Activated T-helper 2 cell treated with anti-CD3 and anti-CD28 coated beads, Interferon-gamma antibody, Interleukin-2, Interleukin-4, amounts not matched to agents 10 μg/mL and 5 μg/mL and 100 μg/mL, durations not matched to agents 14 hours and 24 hours and 36 hours (primary cell): ENCODE measurements at places on chromosomes 13 and 19.

- H3K27ac ChIP-seq = no peak overlapping the region
- no peaks in the 10 kb centered on the region for H3K36me3 ChIP-seq
- DNase-seq = peak; percentile 59
- peaks cover 52% of the 10 kb centered on the region for H3K27me3 ChIP-seq
Observed at GRCh38 chr19:53906211-53907192, 2.6 kb upstream of the CACNG7 start.

DNA sequence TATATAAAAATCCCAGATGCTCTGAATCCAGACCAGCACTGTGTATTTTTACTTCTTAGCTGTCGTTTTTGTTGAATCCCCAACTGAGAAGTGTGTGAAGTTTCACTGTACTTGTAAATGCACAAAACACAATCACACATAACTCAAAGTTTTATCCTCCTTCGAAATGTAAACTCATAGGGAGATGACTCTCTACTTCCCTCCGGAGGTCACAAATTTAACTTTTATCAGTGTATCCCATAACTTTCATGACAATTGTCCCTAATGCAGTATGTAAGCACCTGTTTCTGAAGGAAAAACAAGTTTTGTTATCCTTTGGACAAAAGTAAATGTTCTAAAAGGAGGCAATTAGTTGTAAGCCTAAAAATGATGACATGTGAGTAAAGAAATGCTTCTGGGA lies 665.0 kb upstream of the SLITRK6 start:
- no peaks in the 10 kb centered on the region for H3K27me3 ChIP-seq
- no peak overlapping the region for H3K4me3 ChIP-seq

GRCh38 chr19:50377051-50377461 lies 799 bp downstream of the NR1H2 start:
- no peaks in the 10 kb centered on the region for H3K27me3 ChIP-seq
- peaks cover 9% of the 10 kb centered on the region for H3K4me1 ChIP-seq
- H3K27ac ChIP-seq = peak overlapping the region; percentile 44

GRCh38 chr13:59790626-59791025 lies 373.1 kb downstream of the DIAPH3 start:
- no peak for DNase-seq
- no peaks in the 10 kb centered on the region for H3K4me1 ChIP-seq
- H3K36me3 ChIP-seq = no peaks in the 10 kb centered on the region

DNA sequence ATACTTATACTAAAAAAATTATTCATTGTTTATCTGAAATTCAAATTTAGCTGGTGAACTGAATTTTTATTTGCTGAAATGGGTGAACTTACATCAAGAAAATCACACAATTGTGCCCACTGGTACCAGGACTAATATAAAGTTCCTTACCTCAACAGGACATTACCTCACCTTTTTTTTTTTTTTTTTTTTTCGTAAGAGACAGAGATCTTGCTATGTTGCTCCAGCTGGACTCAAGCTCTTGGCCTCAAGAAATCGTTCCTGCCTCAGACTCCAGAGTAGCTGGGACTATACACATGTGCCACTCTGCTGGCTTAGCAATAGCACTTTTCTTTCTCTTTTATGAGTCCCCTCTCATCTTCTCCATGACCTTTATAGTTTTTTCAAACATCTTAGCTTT lies 22.5 kb upstream of the NDFIP2 start:
- H3K27me3 ChIP-seq = no peaks in the 10 kb centered on the region
- H3K36me3 ChIP-seq = peaks cover 30% of the 10 kb centered on the region
- H3K4me1 ChIP-seq = peaks cover 64% of the 10 kb centered on the region
- peak overlapping the region; percentile 82 for H3K27ac ChIP-seq
- no peak for DNase-seq

- DNase-seq = no peak
- H3K4me1 ChIP-seq = peaks cover 33% of the 10 kb centered on the region
- H3K4me3 ChIP-seq = no peak overlapping the region
- peaks cover 17% of the 10 kb centered on the region for H3K36me3 ChIP-seq
- H3K27me3 ChIP-seq = peaks cover 11% of the 10 kb centered on the region
- no peak overlapping the region for H3K27ac ChIP-seq
Observed at GRCh38 chr19:38562096-38562495, 55.7 kb downstream of the MAP4K1 start.

- no peak overlapping the region for H3K27ac ChIP-seq
- H3K4me3 ChIP-seq = no peak overlapping the region
- peaks cover 6% of the 10 kb centered on the region for H3K4me1 ChIP-seq
- DNase-seq = no peak
- peaks cover 9% of the 10 kb centered on the region for H3K27me3 ChIP-seq
- H3K36me3 ChIP-seq = no peaks in the 10 kb centered on the region
Observed at GRCh38 chr13:48731001-48731658, 77.4 kb downstream of the CYSLTR2 start.

- no peak overlapping the region for H3K4me3 ChIP-seq
- H3K4me1 ChIP-seq = peaks cover 4% of the 10 kb centered on the region
- DNase-seq = no peak
- no peak overlapping the region for H3K27ac ChIP-seq
Observed at GRCh38 chr13:39565036-39565949, 37.7 kb downstream of the LHFPL6 start.

- H3K27me3 ChIP-seq = no peaks in the 10 kb centered on the region
- H3K27ac ChIP-seq = no peak overlapping the region
- no peaks in the 10 kb centered on the region for H3K4me1 ChIP-seq
- no peak overlapping the region for H3K4me3 ChIP-seq
- no peaks in the 10 kb centered on the region for H3K36me3 ChIP-seq
Observed at GRCh38 chr19:56360841-56361240, 32.5 kb downstream of the ZNF582 start.

GRCh38 chr19:55712804-55713631 lies 25.2 kb downstream of the NLRP9 start:
- no peak overlapping the region for H3K27ac ChIP-seq
- H3K36me3 ChIP-seq = no peaks in the 10 kb centered on the region
- H3K27me3 ChIP-seq = no peaks in the 10 kb centered on the region
- no peaks in the 10 kb centered on the region for H3K4me1 ChIP-seq
- H3K4me3 ChIP-seq = no peak overlapping the region

DNA sequence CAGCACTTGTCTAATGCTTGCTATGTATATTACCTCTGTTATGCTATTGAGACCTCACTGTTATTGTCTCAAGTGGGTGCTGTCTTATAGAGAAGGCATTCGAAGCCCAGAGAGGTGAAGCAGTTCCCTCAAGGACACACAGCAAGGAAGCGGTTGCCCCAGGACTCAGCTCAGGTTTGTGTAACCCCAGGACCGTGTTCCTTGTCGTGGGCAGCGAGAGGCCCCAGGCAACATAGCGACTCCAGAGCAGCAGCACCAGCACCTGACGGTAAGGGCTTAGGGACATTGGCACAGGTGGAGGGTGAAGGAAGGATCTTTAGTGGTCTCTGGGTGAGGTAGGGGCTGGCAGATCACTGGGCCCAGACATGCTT lies 2.4 kb downstream of the KLK15 start:
- H3K4me1 ChIP-seq = peaks cover 5% of the 10 kb centered on the region
- H3K27me3 ChIP-seq = peaks cover 15% of the 10 kb centered on the region
- DNase-seq = no peak
- no peak overlapping the region for H3K27ac ChIP-seq
- H3K4me3 ChIP-seq = no peak overlapping the region

DNA sequence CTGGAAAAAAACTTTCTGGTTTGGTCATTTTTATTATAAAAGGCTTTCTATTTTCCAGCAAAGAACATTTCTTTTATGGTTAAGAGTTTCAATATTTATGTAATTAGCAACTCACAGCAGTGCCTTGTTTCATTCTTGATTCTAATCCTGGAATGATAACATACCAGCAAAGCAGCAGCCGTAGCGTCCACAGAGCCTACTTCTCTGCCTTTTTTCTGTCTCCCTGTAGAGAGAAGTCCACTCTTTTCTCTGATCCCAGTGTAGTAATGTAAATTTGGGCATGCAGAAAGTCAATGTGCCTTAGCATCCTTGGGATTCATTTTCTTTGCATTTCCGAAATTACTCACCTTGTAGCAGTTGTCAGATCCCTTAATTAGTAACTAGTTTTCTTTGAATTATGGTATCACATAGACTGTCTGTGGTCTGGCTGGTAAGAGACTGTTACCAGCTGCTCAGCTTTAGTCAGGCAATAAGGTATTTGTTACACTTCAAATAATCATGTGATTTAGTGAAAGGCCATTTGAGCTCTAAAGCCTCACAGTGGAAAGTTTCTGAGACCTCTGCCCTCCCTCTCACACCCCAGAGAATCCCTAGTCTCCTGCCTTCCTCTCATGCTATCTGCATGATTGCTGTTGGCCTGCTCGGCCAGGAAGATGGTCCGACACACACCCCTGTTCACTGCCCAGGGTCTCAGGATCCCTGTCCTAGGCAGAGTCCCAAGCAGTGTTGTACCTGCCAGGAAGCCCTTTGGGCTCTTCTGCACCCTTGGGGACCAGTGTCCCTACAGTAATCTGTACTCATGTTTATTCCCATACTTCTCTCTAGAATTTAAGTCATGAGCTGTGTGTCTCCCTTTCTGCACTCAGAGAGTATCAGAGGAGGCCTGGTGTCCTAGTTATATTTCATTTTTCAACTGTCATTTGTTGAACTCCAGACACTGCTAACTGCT lies 86.3 kb downstream of the LRCH1 start:
- no peak overlapping the region for H3K27ac ChIP-seq
- no peak overlapping the region for H3K4me3 ChIP-seq
- DNase-seq = no peak
- H3K36me3 ChIP-seq = no peaks in the 10 kb centered on the region

- H3K27me3 ChIP-seq = no peaks in the 10 kb centered on the region
- DNase-seq = peak; percentile 86
- peak overlapping the region; percentile 99 for H3K4me3 ChIP-seq
- H3K4me1 ChIP-seq = peaks cover 12% of the 10 kb centered on the region
- peak overlapping the region; percentile 95 for H3K27ac ChIP-seq
- H3K36me3 ChIP-seq = peaks cover 26% of the 10 kb centered on the region
Observed at GRCh38 chr19:1875646-1876495, 9.4 kb downstream of the ABHD17A start.

DNA sequence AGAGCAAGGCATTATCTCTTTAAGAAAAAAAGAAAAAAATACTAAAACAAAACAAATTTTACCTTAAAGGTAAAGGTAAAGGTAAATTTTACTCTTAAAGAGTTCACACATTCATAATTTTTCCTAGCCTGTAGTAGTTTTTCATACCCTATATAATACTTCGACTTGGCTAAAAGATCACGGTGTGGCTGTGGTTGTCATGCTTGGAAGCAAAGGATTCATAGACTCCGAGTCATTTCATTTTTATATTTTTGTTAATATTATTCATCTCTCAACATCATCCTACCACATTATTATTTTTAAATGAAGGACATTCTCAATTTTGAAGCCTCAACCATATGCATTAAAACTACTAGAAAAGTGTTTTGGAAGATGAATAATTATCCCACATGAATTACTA lies 52.7 kb downstream of the PIBF1 start:
- no peak for DNase-seq
- peaks cover 39% of the 10 kb centered on the region for H3K36me3 ChIP-seq
- H3K4me1 ChIP-seq = peaks cover 9% of the 10 kb centered on the region
- no peak overlapping the region for H3K4me3 ChIP-seq
- H3K27me3 ChIP-seq = no peaks in the 10 kb centered on the region

GRCh38 chr19:5128251-5128935 lies 159.5 kb downstream of the KDM4B start:
- H3K27ac ChIP-seq = no peak overlapping the region
- H3K27me3 ChIP-seq = no peaks in the 10 kb centered on the region
- H3K4me3 ChIP-seq = no peak overlapping the region
- no peak for DNase-seq
- peaks cover 15% of the 10 kb centered on the region for H3K36me3 ChIP-seq

DNA sequence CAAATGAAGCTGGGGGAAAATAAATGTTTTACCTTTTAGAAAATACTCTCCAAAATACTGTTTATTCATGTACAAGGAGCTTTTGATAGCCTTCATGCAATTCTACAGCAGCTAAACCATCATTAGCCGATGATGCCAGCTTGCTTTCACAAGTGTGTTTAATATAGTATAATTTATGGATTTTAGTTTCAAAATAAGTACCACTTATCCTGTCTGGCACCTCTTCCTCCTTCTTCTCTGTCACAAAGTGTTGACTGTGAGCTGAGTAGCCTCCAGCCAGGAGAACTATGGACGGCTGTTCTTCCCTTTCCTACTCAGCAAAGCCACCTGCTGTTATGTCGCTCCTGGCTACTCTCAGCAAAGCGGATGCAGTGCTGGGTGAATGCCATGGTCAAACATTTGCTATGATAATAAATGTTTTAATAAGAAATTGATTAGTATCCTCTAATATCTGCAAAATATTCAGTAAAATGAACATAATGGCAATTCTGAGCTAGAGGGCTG lies 238.2 kb downstream of the LIG4 start:
- no peaks in the 10 kb centered on the region for H3K4me1 ChIP-seq
- H3K36me3 ChIP-seq = no peaks in the 10 kb centered on the region
- H3K27ac ChIP-seq = no peak overlapping the region
- no peak for DNase-seq

- DNase-seq = no peak
- no peak overlapping the region for H3K4me3 ChIP-seq
- no peaks in the 10 kb centered on the region for H3K27me3 ChIP-seq
- peaks cover 28% of the 10 kb centered on the region for H3K4me1 ChIP-seq
- H3K36me3 ChIP-seq = peaks cover 16% of the 10 kb centered on the region
Observed at GRCh38 chr19:10876459-10877240, 5.3 kb downstream of the CARM1 start.

DNA sequence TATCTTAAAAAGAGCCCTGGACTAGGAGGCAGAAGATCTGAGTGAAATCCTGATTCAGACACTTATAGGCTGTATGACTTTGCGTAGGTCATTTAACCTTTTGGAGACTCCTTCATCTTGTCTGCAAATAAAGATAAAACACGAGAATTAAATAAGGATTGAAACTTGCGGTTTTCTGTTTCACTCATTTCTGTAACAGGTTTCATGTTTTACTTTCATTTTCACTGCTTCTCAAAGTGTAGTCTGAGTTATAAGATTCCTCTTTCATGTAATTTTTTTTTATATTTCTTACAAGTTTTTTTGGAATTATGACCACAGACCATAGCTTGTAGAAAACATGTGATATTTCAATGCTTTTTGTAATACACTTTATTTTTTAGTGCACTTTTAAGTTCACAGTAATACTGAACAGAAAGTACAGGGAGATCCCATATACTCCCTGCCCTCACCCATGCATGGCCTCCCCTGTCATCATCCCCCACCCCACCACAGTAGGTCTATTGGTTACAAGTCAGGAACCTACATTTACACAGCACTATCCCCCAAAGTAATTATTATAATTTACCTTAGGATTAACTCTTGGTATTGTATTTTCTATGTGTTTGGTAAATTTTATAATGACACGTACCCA lies 174.6 kb downstream of the ITGBL1 start:
- H3K36me3 ChIP-seq = no peaks in the 10 kb centered on the region
- peak; percentile 13 for DNase-seq
- peaks cover 34% of the 10 kb centered on the region for H3K27me3 ChIP-seq
- H3K27ac ChIP-seq = peak overlapping the region; percentile 66
- peaks cover 36% of the 10 kb centered on the region for H3K4me1 ChIP-seq

GRCh38 chr19:33032218-33032781 lies 32.4 kb downstream of the RHPN2 start:
- H3K27me3 ChIP-seq = no peaks in the 10 kb centered on the region
- no peak overlapping the region for H3K4me3 ChIP-seq
- H3K36me3 ChIP-seq = no peaks in the 10 kb centered on the region
- H3K27ac ChIP-seq = no peak overlapping the region

GRCh38 chr13:53368948-53369347 lies 340.3 kb downstream of the OLFM4 start:
- no peak overlapping the region for H3K27ac ChIP-seq
- no peak overlapping the region for H3K4me3 ChIP-seq
